ENCODE measurements at places on chromosomes 4 and X.

GRCh38 chrX:20989361-20989760 lies 384.9 kb upstream of the CNKSR2 start:
- no peak for DNase-seq

DNA sequence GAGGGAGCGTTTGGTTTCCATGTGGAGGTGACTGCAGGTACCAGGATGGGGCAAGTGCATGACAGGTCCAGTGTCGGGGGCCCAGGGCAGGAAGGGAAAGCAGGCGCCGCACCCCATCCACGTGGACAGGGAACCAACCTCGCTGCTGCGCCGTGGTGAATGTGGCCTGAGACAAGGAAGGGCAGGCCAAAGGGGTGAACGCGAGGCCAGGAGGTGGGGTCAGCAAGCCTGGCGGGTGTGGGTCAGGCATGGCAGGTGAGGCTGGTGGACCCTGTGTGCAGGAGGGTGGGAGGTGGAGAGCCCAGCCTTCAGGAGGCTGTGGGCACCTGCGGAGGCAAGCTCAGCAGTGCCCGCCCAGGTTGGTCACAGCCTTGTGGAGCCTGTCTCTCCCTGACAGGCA lies 14.7 kb downstream of the SH3BP2 start:
- DNase-seq, result no peak

GRCh38 chr4:8285976-8286718 lies 16.6 kb downstream of the HTRA3 start:
- DNase-seq, result no peak

DNA sequence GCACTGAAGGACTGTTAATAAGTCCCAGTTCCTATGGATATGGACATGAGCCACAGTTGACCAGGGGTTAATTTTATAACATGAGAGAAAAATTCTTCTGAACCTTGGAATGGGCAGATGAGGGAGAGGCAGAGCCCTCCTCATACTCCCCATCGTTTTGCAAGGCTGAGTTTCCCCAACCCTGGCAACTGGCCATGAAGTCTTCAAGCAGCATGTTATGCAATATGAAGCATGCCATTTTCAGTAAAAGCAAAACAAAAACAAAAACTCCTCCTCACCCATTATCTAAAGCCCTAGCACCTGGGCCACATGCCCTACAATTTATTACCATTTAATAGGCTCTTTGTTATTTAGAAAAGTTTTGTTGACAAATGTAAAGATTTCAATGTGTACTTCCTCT lies 64.5 kb downstream of the GPC4 start:
- peak; percentile 71 for DNase-seq

DNA sequence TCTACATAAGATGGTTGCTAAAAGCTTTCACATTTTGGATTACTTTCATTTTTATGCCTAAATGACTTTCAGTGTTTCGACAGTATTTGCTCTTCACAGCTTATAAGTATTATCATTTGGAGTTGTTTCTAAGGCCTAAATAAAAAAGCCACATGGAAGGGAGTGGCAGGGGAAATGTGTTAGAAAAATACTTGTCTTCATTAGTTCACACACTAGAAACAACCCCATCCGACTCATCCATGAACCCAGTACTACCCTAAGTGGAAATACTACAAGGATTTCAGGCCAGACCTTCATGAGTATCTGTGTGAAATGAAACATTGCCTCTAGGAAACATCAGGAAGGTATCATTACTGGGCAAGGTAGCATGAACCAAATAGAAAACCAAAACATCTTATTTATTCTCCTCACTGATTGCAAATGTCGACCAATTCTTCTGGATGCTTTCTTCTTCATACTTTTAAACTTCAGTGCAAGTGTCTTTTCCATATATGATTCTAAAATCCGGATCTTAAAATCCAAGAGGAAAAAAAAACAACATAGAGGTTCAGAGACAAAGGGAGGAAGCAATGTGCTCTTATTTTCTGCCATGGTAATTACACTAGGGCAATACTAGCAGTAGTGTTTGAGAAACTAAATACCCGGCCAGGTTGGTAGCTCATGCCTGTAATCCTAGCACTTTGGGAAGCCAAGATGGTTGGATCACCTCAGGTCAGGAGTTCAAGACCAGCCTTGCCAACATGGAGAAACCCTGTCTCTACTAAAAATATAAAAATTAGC lies 349.4 kb downstream of the ARHGAP24 start:
- no peak for DNase-seq

DNA sequence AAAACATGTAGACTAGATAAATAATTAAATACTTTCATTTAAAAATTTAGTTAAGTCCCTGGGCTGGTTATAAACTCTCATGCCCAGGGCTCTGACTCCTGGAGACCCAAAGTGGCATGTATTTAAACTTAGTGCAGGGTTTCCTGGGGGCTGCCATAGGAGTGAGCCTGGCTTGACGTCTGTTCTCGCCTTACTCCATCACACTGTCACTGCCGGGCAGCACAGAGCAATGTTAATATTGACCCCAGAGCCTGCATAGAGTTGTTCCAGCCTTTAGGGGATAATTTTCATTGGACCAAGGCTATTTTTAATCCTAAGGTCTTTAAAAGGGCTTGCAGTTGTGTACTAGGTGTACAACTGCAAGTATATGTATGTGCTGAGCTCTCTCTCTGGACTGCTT lies 31.2 kb downstream of the KIAA0232 start:
- DNase-seq, result no peak

DNA sequence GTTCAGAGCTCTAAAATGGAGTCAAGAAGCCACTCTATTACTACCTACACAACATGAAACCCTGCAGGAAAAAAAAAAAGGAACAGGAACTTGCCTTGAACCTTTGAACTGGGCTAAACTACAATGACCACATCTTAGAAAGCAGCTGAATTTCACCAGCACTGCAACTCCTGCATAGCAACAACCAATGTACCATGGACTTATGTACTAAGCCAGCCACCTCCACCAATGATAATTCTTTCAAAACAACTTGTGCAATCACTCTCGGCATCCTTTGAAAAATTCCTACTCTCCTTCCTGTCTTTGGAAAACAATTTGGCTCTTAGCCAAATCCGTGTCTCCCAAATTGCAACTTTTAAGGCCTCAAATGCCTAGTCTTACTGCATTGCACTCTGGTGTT lies 26.8 kb upstream of the FMR1 start:
- DNase-seq, result no peak

DNA sequence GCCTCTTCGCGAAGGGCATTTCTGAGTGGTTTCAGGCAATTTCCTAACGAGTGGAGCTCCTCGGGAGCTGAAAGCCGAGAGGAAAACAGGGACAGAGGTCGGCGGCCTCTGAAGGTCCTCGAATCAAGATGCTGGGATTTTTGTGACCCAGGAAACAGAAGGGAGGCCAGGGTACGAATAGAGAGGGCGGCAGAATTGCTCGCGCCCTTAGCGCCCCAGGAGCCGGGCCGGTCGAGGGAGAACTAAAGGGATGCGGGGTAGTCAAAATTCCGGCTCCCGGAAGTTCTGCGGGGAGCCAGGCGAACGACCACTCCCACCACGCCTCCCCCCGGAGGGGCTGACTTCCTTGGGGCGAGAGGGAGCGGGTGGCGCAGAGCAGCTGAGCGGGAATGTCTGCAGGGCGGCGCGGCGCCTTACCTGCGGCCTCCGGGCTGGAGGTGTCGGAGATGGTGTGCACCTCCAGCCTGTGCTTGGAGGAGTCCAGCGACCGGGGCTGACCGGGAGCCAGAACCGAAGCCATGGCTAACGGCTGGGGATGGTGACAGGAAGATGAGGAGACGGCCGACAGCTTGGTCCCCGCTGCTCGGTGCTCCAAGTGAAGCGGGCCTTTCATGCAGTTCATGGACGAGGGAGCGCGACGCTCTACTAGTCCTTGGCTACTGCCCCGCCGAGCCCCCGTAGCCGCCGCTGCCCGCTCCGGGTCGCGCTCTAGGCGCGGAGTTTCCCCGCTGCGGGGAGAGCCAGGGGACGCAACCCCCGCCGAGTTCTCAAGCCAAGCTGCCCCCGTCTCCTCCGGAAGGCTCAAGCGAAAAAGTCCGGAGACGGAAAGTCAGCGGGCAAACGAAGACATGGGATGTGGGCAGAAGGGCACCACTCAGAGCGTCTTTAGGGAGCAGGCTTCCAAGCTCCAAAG lies 782 bp downstream of the PITX2 start:
- no peak for DNase-seq

GRCh38 chr4:88720451-88721428 lies 23.1 kb upstream of the NAP1L5 start:
- DNase-seq, result no peak

GRCh38 chrX:51956441-51956840 lies 63.0 kb downstream of the MAGED1 start:
- DNase-seq, result no peak

DNA sequence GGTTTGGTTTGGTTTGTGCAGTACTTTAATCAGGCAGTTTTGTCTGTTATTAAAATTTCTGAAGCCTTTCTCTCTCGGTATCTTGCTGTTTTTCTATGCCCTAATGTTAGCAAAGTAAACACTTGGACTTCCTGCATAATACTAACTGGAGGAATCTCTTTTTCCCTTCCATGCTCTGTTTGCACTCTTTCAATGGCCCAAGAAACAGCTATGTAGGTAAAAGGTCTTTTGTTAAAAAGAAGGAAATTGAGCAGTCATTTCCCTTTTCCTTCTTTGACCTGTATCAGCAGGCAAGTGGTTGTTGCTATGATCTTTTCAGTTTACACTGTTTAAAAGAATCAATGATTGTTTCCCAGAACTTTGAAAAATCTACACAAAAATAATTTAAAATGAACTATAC lies 82.7 kb downstream of the CCSER1 start:
- no peak for DNase-seq

GRCh38 chrX:129808829-129809796 lies 29.4 kb downstream of the SASH3 start:
- no peak for DNase-seq

DNA sequence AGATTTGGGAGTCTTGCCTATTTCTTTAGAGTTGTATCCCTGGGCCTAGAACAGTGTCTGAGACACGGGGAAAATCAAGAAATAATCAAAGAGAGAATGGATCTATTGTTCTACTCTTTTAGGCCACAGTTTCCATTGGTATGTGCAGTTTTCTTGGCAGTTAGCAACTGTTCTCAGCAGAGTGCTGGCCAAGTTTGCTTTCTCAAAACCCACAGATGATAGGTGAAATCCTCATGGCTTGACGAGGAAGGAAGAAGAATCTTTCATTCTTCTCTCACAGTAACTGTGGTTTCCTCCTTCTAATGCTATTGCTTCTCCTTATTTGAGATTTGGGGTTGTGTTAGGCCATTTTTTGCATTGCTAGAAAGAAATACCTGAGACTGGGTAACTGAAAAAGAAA lies 42.2 kb downstream of the AGA start:
- no peak for DNase-seq

DNA sequence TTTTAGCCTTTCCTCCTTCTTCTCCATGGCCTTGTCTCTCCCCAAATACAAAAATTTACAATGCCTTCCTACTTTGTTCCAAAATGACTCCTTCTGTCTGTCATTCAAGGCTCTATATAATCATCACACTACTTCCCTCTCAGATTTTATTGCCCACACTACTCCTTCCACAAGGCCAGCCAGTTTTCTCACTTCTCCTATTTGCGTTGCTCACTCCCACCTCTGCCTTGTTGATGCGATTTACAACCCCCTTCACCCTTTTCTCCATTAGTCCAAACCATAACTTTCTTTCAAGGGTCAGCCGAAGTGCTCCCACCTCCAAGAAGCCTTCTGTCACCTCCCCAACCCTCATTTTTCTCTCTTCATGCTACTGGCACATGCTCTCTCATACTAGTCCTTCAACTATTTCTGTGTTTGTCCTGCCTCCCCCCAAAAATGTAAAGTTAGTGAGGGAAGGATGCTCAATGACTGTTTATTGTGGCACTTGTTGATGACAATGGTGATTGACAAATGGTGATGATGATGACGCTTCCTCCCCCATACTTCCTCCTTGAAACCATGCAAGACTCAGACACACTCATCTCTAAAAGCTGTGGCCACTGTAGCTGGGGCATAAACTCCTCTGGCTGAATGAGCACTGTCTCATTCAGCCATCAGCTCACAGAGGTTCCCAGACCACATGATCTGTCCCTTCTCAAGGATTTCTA lies 2.7 kb upstream of the XKRX start:
- no peak for DNase-seq

GRCh38 chr4:79678472-79679202 lies 270.6 kb upstream of the GK2 start:
- no peak for DNase-seq

GRCh38 chr4:125091-125771 lies 930 bp downstream of the ZNF718 start:
- DNase-seq, result no peak

- DNase-seq, result peak; percentile 52
These were observed 562.2 kb downstream of the ZIC3 start for GRCh38 chrX:138128027-138128671.

DNA sequence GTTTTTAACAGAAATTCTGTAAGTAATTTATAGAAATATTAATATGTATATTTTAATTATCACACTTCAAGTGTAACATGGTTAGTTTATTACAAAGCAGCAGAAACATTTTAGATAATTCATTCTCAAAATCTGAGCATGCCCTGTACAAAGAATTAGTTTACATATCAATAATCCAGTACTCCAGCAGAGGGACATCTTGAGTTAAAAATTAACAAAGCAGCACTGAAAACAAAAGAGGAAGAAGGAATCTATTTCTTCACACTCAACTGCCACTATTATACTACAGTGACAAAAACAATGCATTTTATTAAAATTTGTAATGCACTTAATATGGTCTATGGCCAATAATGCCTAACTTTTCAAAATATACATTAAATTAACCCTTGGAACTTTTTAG lies 179.1 kb upstream of the KLHL4 start:
- DNase-seq, result peak; percentile 31

DNA sequence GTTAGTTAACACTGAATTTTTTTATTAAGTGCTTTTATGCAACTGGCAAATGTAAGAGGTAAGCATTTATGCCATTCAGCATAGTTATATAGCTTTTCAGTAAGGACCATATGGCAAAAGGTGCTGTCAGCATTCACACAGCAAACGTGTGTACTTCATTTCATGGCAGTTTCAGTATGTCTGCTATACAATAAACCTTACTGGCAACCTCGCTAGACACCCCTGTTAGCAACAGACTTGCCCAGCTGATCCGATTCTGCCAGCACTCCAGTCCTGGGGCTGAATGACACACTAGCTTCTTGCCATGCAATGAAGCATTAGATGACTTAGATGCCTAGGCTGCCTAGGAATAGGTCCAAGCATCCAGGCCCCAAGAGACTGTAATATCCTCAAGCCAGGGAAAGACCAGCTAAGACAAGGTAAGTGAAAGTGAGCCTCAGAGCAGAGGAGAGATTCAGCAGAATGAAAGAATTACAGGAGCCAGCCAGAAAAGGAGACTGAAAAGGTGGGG lies 47.3 kb upstream of the DOCK11 start:
- DNase-seq, result no peak

- no peak for DNase-seq
These were observed 53.2 kb downstream of the ZFYVE28 start for GRCh38 chr4:2365054-2365912.

All from NCI-H1105 treated with DMSO at 0.1 percent for 48 hours (cell line).